ENCODE measurements at places on chromosomes 13 and 19. TPM values are rescaled to one million over a fixed set of nuclear protein-coding genes. Genes with fewer than 3 reads are reported as not detected.

DNA sequence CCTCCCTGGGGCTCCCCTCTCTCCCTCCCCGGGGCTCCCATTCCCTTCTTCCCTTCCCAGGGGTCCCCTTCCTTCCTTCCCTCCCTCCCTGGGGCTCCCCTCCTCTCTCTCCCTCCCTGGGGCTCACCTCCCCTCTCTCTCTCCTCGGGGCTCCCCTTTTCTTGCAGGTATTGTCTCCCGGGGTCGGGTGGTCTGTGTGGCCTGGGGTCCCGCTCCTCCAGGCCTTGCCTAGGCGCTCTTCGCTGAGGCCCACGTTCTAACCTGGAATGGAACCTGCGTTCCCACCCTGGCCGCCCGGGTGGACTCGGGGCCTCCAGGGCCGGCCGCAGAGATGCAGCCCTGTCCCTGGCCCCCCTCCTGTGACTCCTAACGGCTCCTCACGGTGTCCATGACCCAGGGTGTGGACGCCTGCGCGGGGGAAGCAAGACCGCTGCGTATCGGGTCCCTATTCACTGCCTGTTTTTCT lies 940 bp upstream of the DCUN1D2 start:
- DNase-seq = no peak

PABPC3 gene
- total RNA-seq = 0.32 TPM

DNA sequence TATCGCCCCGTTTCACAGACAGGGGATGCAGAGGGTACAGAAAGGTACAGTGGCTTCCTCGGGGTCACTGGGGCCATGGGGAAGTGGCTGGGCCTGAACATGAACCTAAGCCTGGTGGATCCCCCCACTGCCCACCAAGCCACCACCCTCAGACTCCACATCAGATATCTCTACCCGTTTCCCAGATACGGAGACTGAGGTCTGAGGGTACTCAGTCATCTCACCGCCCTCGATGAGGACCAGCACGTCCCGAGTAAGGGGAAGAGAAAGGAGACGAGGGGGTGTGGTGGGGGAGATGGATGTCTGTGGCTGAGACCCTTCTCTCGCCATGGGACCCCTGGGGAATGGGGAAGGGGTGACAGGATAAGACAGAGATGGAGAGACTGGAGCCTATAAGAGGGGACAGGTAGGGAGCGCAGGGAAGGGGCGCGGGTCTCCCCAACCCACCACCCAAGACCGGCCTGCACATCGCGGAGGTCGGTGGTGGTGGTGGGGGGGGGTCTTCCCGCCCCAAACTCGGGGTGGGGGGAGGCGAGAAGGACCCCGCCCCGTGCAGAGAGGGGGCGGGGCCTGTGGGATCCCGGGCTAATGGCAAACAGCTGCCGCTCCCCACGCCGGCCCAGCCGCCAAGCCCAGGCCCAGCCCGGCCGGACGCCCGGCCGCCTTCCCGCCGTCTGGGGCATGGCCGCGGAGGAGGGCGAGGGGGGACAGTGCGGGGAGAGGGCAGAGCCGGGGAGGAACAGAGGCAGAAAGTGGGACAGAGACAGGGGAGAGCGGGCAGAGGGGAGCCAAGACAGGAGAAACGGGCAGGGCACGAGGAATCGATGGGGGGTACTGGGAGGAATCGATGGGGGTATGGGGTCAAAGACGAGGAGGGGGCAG lies 698 bp downstream of the KANK2 start:
- no peak for DNase-seq

DNA sequence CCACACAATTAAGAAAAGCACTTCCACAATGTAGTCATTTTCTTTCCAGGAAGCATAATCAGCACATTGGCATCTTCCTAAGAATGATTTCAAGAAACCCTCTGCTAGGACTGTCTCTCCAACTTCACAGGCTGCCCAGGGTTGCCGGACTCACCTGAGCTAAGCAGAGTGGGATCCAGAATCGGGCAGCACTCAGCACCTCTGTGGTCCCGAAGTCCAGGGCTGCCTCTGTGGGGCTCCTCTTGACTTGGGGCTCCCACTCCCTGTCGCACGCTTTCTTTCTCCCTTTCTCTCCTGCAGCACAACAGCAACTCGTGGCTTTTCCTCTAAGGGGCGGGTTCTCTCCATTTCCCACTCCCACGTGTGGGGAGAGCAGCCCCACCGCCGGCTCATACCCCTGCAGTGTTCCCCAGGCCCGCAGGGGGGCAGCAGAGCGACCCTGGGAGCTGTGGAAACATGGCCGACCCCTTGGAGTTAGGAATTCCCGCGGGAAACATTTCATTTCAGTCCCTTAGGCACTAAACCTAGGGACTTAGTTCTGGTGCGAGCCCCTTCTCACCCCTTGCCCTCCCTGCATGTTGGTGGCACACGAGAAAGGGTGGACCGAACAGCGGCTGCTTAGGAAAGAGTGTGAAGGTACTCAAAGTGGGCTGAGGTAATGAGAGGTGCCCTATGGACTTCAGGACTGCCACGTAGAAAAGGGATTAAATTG lies at the start of gene TMEM272:
Gene TMEM272 (minus strand): TSS at position 316 of the 712 bp plus-strand sequence. CDS start 6,647 bp downstream, outside the sequence.
- no peak for DNase-seq

SRRM5 gene
- total RNA-seq = 1.6 TPM

DNA sequence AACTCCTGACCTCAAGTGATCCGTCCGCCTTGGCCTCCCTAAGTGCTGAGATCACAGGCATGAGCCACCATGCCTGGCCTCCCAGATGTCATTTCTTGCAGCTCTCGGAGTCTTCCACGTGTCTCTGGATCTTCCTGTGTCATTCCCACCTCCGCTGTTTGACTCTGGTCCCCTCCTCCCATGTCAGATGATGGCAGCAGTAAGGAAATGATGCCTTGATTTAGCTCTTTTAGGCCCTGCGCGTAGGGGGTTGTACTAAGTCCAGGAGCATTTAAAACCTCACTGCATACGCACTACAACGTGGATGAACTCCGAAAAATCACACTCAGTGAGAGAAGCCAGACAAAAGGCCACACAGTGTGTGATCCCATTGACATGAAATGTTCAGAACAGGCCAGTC lies 113.1 kb downstream of the GNG7 start:
- DNase-seq = no peak

- no peak for DNase-seq
Observed at GRCh38 chr19:54477650-54478049, 4.6 kb upstream of the CDC42EP5 start.

DNA sequence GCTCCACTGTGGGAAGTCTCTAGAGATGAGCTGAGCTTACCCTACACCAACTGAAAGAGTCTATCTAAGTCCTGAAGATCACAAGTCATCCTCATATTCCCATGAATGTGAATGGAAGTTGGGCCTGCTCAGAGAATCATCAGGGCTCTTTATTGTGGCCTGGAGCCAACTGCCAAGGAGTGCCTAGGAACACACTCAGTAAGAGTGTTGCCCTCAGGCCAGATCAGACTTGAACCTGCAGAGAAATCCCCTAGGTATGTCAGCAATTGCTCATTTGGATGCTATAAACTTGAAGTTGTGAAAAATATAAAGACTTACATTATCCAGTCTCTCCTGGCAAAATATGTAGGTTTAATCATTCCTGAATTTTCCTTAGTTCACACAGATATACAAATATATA lies 1070.2 kb downstream of the EFNB2 start:
- DNase-seq = no peak

DNA sequence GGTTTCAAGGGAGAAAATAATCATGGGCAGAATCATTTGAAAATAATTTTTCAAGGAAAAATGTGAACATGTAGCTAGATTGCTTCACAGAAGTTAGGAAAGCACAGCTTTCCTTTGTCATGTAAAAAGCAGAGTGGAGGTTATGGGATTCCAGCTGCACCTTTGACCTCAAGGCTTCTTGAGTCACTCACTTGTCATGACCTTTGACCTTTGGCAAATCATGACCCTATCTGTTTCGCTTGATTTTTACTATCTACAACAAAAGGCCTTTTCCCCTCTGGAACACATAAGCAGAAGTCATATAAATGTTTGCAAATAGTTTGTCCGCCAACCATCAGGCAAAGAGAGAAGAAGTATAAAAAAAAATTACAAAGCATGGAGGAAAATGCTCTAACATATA lies 210.7 kb upstream of the MIR17HG start:
- no peak for DNase-seq

GRCh38 chr13:73870036-73870741 lies 264.0 kb downstream of the KLF12 start:
- DNase-seq = no peak

DNA sequence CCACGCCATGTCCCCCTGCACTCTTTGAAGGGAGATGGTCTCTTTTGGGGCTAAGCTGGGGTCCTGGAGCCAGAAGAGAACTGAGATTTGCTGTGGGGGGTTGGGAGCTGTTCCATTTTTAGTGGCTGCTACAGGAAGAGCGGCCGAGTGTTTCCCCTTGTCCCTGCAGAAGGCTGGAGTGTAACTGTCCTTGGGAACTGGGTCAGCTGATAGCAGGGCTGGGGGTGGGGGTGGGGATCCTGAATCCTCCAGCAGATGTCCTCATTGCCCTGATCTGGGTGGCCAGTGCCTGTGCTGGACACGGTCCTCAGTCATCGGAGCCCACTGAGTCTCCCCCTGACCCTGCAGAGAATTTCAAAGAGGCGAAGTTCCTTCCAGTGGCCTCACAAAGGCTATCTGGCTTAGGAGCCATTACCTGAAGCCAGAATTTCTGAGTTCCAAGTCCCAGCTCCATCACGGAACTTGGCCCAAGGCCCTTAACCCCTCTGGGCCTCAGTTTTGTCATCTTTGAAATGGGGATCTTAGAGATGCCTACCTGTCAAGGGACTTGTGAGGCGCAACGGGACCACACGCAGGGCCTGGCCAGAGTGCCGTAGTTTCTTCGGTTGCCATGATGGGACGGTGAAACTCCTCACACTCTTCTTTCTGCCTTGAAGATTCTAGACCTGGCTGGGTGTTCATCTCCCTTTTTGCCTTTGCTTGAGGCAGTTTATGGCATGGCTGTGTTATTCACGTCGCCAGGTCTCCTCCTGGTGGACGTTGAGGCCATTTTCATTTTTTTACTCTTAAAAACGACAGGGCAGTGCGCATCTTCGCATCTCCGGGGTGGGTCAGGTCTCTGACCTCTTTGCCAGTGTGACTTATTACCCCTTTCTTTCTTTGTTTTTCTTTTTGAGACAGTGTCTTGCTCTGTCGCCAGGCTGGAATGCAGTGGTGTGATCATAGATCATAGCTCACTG lies 51.9 kb downstream of the DNM2 start:
- no peak for DNase-seq
